ENCODE measurements at places on chromosomes 6 and 20. TPM values are rescaled to one million over a fixed set of nuclear protein-coding genes. Genes with fewer than 3 reads are reported as not detected.
A peak's percentile ranks its signal among the peaks of the same experiment; 100 is the strongest.

CTCFL gene
- not detected for total RNA-seq

DLL1 gene
- total RNA-seq = 3.9 TPM

DNA sequence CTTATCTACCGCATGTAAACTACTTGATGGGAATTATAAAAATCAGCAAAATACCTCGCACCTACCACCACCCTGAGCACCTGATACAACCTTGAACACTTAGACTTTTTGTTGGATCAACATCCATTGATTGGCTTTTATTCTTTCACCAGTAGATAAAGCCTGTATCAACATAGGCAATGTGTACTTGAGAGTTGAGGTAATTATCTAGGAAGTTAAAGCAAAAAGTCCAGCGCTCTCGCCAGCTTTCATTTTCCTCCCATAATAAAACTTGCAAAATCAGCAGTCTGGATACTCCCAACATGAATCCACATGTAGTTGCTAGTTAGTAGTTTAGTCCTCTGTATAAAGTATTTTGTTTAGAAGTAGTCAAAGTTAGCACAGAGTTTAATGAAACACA is 132.0 kb upstream of the PRDM1 start:
- no peak for DNase-seq

DNA sequence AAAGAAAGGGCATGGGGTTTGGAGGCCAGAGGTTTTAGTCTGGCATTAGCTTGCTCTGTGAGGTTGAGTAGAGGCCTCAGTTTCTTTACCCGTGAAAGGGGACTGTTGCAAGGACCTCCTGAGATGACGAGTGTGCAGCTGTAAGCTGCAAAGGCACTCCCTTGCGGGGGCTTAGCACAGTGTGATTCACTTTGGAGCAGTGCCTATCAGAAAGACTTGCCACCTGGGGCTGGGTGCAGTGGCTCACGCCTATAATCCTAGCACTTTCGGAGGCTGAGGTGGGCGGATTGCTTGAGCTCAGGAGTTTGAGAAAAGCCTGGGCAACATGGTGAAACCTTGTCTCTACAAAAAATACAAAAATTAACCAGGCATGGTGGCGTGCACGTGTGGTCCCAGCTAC is 7.5 kb upstream of the BAK1 start:
- DNase-seq = no peak

CHRNA4 gene
- total RNA-seq = not detected

SYCP2 gene
- total RNA-seq = 1.2 TPM

- DNase-seq = peak; percentile 55
Observed at GRCh38 chr6:85641897-85642773, 551 bp downstream of the SYNCRIP start.

DNA sequence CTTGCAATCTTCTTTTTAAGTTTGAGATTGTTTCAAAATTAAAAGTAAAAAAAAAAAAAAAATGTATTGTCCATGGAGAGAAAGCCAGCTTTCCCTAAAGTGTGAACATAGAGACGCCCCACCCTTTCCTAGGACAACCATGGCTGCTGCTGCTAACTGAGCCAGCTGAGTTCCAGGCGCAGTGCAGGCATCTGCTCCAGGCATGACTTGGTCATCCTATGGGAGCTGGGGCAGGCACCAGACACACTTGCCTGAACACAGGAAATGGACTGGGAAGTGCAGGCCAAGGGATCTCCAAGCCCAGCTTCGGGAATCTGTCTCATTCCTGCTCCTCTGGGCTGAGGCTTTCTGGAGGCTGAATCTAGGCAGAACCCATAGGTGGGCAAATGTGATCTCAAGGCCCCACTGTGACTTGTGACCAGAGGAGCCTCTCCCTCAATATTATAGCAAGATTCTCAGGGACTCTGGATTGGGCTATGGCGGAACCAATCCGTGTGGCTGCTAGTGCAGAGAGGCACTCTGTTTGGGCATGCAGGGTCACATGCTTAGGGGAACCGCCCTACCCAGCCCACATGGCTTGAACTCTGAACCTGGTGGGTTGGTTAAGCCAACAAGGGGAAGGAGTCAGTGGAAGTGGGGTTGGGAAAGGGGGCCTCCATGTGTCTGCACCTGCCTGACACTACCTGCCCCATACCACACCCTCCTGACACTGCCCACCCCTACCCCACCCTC is 138.2 kb upstream of the CST7 start:
- no peak for DNase-seq

- DNase-seq = peak; percentile 89
Observed at GRCh38 chr6:43054206-43054943, 724 bp upstream of the CUL7 start.

- no peak for DNase-seq
Observed at GRCh38 chr20:20076297-20077065, 24.1 kb downstream of the CFAP61 start.

EDN3 gene
- total RNA-seq = not detected

- no peak for DNase-seq
Observed at GRCh38 chr20:24977797-24978196, 14.8 kb downstream of the APMAP start.

DNA sequence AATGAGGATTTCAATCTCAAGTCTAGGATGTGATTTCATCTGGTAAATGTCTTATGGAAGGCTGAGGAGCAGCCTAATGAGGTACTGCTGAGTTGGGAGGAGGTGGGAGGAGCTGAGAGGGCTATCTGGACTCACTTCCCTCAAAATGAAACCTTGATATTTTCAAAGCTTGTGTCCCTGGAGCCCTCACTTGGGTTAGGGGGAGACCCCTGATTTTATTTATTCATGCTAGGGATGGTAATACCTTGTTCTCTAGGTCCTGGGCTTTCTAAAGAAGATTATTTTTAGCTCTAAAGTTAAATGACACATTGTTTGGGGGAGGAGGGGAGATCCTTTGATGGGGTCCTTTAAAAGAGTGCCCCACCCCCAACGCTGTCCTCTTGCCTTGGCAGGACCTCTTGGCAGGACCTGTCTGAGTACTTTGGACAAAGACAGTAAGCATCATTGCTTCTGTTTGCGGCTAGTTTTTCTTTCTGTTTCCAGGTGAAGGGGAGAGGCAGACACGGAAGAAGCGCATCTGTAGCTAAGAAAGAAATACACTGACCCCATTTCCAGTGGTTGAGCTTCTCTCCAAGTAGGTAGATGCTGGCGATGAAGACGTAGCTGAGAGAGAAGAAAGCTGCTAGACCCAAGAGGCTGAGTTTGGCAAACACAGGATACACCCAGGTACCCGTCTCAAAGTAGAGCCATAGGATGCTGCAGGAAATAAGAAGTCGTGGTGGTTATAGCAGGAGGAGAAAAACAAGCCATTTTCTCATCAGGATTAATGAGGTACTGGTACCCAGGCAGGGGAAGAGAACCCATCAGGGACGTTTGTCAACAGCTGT is 55.6 kb downstream of the ADTRP start:
- DNase-seq = no peak
